ENCODE measurements at places on chromosomes 3 and 15.

DNA sequence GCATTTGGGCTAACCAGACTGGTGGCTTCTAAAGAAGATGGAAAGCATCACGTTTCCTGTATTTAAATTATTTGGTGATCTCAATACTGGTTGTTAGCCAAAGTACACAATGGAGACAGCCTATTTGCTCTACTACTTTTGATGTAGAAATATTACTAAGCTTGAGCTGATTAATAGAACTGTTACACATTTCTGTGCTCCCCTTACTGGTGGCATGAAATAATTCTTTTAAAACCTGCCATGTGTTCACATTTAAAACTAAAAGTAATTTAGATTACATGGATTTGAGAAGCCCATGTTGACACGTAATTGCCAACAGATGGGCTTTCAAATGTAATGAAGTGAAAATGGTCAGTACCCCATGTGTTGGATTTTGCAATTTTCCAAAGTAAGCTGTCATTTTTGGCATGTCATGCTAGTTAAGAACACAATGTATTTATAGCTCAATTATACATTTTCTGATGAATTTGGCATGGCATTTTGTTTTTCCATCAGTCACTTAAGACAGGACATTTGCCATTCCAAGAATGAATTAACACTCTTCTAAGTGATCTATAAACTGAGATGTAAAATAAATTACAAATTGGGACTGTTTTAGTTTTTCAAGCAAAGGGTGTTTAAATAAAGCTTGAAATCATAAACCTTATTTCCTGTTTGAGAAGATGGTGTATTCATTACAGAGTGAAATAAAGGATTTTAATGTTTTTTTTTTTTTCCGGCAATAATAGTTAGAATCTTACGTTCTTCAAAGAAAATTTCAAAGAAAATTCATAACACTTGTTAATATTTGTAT lies 10.8 kb upstream of the RARRES1 start:
- peak; percentile 90 for DNase-seq

DNA sequence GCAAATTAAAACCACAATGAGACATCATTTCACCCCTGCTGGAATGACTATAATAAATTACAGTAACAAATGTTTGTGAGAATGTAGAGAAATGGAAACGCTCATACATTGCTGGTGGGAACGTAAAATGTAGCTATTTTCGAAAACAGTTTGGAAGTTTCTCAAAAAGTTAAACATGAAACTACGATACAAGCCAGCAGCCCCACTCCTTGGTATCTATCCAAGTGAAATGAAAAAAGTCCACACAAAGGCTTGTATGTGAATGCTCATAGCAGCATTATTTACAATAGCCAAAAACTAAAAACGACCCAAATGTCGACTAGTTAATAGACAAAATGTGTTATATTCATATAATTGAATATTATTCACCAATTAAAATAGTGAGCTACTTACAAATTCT lies 22.9 kb upstream of the CFAP20DC start:
- no peak for DNase-seq

DNA sequence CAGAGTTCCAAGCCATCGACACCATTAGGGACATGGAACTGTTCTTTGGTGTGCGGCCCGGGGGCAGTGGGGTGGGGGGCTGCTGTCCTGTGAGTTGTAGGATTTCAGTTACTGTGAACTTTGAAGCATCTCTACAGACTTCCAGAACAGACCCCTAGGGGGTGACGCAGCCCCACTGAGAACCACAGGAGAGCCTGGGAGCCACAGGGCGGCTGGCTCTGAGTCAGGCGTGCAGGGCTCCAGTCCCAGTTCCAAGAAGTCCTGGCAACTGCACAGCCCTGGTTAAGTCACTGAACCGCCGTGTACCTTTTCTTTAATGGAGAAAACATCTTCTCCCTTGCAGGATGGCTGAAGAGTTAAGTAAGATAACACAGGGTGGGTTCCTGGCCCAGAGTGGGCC lies 23.5 kb upstream of the LRTM1 start:
- no peak for DNase-seq

DNA sequence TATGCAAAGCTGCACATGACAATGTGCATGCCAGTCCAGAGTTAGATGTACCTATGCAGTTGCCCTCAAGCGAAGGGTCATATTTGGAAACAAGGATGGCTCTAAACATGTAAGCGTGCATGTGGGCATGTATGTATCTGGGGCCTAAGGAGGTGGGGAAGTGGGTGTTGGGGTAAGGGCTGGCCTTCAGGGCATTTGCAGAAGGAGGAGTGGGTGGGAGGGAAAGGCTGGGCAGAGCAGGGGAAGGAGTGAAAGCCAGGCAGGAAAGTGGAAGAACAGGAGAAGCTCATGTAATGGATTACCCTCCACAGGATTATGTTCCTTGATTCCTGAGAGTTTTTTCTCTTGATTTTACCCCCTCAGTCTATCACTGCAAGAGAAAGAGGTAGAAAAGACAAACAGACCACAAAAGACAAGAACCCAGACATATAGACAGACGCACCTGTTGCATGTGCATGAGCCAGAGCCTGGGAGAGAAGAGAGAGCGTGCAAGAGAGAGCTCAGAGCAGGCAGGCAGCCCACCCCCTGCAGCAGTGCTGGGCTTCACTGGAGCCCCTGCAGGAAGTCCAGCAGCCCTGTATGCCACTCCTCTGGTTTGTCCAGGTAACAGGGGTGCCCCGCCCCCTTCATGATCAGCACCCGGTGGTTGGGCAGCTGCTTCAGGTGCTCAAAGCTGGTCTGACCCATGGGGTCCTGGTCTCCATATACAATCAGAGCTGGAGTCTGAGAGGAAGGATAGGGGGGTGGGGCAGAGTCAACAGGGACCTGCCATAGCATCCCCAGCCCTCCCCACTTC lies 1.8 kb upstream of the PCBP4 start:
- no peak for DNase-seq

- no peak for DNase-seq
Observed at GRCh38 chr3:42827023-42827422, 17.8 kb downstream of the ACKR2 start.

GRCh38 chr3:166029507-166029906 lies 192.3 kb upstream of the BCHE start:
- DNase-seq = no peak

DNA sequence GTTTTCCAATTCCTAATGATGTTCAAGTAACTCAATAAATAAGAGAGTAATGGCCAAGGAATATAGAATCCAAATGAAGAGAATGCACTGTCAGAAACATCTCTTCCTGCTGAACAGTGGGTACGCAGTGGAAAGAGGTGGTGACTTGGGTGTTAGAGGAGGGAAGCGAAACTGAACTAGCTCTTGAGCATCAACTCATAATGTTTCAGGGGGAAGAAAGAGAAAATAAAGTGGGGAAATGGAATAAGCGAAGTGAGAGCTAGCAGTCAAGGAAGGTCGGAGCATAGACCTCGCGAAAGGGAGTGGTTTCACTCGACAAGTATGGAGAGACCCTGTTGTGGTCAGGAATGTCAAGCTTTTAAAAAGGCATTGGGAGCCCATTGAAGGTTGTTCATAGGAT lies 309.5 kb downstream of the GAP43 start:
- DNase-seq = no peak

- no peak for DNase-seq
Observed at GRCh38 chr15:32649342-32649741, 7.8 kb downstream of the SCG5 start.

DNA sequence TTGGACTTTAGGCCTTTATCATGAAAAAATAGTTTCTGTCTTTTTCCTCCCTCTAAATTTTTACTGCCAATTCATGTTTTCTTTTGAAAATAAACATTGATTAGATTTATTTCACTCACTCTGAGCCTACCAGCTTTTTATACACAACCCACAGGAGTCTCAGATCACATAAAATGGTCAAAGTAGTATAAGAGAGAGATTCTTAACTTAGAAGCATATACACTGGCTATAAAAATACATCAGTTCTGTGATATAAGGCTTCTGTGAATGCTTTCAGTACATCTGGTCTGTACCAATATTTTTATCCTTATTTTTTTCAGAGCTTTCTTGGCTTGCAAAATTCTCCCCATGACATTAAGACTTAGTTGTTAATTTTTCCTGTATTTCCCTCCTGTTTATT lies 117.0 kb upstream of the PTX3 start:
- no peak for DNase-seq

- no peak for DNase-seq
Observed at GRCh38 chr3:41848753-41849574, 112.9 kb downstream of the ULK4 start.

DNA sequence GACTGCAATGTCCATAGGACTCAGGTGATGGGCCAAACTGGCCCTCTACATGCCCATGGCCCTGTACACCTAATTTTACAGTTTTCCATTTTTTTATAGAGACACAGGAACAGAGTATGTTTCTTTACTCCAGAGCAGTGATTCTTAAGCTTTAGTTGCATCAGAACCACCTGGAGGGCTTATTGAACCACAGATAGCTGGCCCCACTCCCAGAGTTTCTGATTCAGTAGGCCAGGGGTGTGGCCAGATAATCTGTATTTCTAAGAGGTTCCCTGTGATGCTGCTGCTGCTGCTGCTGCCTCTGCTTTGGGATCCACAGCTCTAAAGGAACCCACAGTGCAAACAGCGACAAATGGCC lies 5.1 kb downstream of the RBP1 start:
- DNase-seq = peak; percentile 83

DNA sequence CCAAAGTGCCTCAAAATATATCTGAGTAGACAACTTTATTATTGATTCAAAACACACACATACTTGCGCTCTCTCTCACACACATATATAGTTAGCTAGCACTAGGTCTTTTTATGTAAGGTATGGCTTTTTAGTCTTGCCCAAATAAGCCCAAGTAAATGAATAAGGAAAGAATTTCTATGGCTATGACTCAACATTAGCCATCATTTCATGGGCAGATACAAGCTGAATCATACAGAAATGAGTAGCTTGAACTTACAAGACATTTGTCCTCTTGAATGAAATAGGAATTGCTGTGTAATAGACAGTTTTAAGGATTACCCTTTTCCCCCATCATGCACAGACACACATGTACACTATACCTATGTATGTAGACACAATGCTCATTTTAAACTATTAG lies 4.9 kb downstream of the CADPS start:
- no peak for DNase-seq

DNA sequence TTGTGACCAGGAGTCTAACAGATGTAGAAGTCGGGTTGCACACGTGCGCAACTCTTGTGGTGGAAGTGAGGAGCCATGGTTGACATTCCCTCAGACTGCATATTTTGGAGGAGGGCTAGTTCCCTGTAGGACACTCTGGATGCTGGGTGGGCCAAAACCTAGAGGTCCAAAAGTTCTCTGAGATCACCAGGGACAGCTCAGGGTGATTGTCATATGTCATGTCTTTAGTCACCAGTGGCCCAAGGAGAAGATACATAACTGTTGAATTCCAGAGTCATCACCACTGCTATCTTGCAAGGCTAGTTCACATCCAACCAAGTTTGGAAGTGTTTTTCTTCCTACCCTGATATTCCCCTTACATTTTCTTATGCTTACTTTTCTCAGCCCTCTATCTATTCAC lies 95.2 kb upstream of the C3orf80 start:
- no peak for DNase-seq

- no peak for DNase-seq
Observed at GRCh38 chr15:68536331-68537095, 42.3 kb upstream of the CORO2B start.

DNA sequence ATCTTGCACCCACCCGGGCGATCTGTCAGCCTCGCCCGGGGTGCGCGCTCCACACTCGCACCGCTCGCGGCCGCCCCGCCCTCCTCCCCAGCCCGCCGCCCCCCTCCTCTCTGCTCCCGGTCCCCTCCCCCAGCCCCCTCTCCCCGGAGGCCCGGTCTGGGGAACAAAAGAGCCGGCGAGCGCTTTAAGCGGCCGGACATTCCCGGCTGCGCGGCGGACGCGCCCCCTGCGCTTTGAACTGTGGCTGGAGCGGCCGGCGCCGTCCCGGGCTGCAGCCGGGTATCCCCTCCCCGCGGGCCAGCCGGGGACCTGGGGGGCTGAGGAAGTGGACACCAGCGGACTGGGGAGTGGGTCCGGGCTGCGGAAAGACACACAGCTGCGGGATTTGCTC lies at the start of gene IGDCC3:
Gene IGDCC3, minus strand, starts transcription at position 27 of the 391 bp plus-strand sequence. CDS start 214 bp downstream, outside the sequence.
- no peak for DNase-seq

GRCh38 chr3:171867981-171868380 lies 24.8 kb downstream of the TMEM212 start:
- DNase-seq = no peak

GRCh38 chr15:43277901-43278300 lies 11.2 kb upstream of the TGM5 start:
- no peak for DNase-seq

GRCh38 chr3:146503461-146504202 lies 34.3 kb upstream of the PLSCR2 start:
- DNase-seq = no peak

- DNase-seq = no peak
Observed at GRCh38 chr3:143255739-143256138, 136.2 kb downstream of the CHST2 start.

- DNase-seq = no peak
Observed at GRCh38 chr3:71317749-71318457, 265.6 kb downstream of the FOXP1 start.

DNA sequence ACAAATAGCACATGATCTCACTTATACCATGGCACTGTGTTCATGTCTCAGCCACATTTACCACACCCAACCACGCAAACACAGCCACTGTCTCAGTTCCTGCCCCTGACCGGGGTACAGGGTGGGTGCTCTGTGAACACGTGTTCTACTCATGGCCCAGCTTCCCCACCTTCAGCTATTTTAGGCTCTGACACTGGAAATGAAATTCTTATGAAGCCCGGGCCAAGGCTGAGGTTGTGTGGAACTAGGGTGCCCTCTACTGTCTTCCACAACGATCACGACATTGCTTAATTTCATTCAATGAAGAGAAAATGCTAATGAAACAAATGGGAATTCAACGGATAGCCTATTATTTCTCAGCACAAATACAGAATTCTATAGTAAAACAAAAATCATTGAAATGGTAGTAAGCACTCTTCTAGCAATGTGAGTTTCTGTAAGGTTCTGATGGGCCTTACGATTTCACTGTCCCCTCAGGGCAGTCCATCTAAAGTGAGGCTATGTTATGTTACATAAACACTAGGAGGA lies 2.1 kb upstream of the GABRA5 start:
- peak; percentile 16 for DNase-seq

DNA sequence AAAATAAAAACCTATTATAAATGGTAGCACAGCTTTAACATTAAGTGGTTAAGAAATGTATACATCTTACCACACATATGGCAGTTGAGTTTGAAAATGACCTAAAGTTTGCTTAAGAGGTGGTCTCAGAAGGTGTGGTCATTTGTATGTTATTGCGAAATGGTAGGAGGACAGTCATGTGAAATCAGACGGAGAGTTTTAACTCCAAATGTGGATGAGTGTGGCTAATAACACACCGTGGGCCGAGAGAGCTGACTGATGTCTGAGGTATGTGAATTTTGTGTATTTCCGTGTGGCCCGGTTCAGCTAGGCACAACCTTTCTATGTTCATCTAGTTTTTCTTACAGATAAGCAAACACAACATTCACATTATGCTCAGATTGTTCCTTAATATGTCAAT lies 71.9 kb downstream of the ARNT2 start:
- no peak for DNase-seq

GRCh38 chr3:136330900-136331299 lies 80.8 kb downstream of the PCCB start:
- DNase-seq = no peak

GRCh38 chr15:64151727-64152506 lies at the start of gene SNX22:
TSS of gene SNX22 (plus strand) at chr15:64151731. CDS start at chr15:64151776, 45 bp downstream.
- no peak for DNase-seq

GRCh38 chr3:73718326-73719110 lies 93.8 kb upstream of the PDZRN3 start:
- DNase-seq = no peak

Data from NCI-H1694 (cell line).